Stimulated activated CD4-positive, alpha-beta T cell treated with anti-CD3 and anti-CD28 coated beads, Interleukin-1b, Interleukin-23, amount 100 ng/mL, for 1 hour (primary cell): ENCODE measurements at places on chromosomes 3 and 15.

GRCh38 chr3:185823078-185824044, 1.5 kb downstream of the IGF2BP2 start:
- no peak for DNase-seq

GRCh38 chr3:14876921-14877333, 58.2 kb downstream of the FGD5 start:
- no peak for DNase-seq

- DNase-seq = no peak
Measured at GRCh38 chr3:27728195-27729087, 6.3 kb upstream of the EOMES start.

- DNase-seq = no peak
Measured at GRCh38 chr3:30642849-30643361, 36.5 kb downstream of the TGFBR2 start.

DNA sequence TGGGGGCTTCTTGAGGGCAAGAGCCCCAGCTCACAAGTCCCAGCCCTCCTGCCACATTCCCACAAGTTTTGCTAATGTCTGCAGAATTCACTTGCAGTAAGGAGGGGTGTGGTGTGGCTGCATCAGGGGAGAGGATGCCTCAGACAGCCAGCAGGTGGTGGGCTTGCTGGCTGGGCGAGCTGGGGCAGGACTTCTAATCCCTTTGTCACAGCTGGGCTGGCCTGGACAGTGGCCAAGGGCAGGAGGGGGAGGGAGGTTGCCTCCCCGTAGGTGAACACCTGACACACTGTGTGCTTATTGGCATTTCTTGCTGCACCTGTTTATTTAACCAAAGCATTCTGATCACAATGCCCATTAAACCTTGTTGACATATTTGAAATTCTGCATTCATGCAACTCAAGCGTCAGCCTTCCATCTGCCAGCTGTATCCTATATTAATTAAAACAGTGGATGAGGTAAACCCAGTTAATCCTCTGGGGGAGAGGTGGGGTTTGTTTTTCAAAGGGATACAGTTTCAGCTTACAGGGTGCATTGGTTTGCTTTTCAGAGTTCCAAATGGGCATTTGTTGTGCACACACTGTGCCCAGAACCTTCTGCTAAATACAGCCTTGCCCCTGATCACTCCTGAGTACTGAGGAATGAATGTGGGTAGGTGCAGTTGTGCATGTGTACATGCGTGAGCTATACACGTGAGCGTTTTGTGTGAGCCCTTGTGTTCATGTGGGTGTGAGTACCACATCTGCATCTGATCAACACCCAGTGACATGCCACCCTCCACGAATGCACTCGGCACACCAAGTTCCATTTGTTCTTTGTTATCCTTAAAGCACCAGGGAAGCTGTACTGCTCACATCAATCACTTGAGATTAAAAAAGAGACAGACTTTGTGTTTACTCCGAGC, 268.7 kb downstream of the XXYLT1 start:
- no peak for DNase-seq

DNA sequence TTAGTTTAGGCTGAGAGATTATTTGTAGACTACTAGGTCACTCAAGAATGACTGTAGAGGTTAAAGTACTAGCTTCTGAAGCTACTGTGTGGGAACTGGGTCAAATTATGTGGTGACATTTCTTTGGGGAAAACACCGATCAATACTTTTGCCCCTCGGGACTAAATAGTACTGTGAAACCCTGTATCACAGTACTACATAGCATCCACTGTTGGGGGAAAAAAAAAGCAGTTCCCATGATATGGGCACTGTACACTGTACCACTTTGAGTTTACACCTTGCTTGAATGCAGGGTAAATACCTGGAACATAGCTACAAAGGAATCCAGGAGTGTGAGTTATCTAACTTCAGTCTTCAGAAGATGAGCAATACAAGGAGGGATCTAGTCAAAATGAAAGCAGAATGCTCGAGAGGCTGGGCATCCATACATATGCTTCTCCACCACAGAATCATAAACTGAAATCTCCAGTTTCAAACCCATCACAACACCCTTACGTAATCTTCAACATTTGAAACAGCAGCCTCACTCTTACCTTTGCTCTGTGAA, 311.4 kb downstream of the UNC13C start:
- no peak for DNase-seq

DNA sequence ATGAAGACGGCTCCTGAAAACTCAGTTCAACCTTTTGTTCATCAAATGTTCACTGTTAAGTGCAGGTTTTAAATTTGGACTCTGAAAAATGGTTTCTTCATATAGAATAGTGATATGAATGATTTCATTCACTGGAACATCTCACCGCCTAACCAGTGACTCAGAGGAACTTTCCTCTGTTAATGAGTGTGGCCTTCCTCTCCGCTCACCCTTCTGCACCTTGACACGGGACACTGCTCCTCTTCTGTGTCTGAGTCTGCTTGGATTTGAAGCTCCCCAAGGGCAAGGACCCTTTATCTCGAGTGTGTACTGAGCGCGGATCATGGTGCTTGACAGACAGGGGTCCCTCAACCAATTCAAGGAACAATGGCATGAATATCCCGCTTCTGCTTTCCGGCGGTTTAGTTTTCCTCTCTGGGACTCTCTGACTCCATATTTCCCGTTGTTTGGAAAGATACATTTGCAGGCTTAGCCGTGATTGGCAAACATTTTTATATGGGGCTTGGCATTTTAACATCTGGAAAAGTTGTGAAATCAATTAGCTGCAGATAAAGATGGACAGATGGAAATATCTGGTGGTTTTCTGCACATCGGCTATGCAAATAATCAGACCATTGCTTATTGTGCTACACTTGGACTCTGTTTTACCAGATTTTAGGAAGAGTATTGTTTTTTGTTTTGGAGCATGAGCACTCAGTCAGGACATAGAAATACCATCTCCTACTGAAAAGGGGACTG, 20.9 kb downstream of the KBTBD8 start:
- no peak for DNase-seq
